Fibroblast of skin of left quadriceps (primary cell): ENCODE measurements at places on chromosomes 2 and 18.

DNA sequence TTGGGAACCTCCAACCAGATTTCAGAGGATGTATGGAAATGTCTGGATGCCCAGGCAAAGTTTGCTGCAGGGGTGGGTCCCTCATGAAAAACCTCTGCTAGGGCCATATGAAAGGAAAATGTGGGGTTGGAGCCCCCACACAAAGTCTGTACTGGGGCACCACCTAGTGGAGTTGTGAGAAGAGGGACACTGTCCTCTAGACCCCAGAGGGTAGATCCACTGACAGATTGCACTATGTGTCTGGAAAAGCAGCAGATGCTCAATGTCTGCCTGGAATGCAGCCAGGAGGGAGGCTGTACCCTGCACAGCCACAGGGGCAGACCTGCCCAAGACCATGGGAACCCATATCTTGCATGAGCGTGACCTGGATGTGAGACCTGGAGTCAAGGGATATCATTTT, 573.7 kb upstream of the NXPH2 start:
- DNase-seq = no peak

- no peak for DNase-seq
Measured at GRCh38 chr2:183597841-183598240, 473.6 kb downstream of the NUP35 start.

DNA sequence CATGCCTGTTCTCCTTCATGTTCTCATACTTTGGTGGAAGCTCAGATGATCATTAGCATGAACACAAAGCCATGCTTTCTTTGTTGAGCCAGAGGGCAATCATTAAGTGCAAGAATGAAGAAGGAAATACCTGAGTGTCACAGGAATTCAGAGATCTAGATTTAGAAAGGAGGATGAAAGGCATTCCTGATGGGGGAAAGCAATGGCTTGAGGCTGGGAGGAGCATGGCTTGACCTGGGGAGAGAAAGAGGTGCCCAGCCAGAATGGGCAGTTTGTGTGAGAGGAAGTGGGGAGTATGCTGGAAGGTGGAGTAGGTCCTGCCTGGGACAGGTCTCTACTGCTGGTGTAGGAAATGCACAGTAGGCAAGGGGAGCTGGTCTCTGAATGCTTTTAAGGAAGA, 35.1 kb downstream of the SLC4A3 start:
- DNase-seq = no peak

- no peak for DNase-seq
Measured at GRCh38 chr2:8554296-8554806, 127.5 kb upstream of the ID2 start.
